ENCODE measurements at places on chromosomes 12 and 14.

DNA sequence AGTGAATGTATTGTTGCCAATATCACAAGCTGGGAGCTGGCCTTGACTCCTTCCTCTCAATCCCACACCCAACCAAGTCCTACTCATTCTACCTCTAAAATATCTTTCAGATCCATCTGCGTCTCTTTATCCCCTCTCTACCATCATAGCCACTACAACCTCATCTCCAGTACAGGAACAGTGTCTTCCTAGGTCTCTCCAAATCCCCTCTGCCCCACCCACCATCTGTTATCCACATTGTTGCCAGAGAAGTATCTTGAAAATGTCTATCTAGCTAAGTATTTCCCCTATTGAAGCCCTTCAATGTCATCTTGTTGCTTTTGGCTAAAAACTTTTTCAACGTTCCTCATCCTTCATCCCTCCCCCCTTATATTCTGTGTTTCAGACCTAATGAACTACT is 244.7 kb downstream of the C12orf75 start:
- DNase-seq: no peak

- no peak for DNase-seq
These were observed 196.9 kb downstream of the BCL11B start for GRCh38 chr14:99075061-99075460.

- no peak for DNase-seq
These were observed 48.7 kb upstream of the ABCC9 start for GRCh38 chr12:21989819-21990412.

DNA sequence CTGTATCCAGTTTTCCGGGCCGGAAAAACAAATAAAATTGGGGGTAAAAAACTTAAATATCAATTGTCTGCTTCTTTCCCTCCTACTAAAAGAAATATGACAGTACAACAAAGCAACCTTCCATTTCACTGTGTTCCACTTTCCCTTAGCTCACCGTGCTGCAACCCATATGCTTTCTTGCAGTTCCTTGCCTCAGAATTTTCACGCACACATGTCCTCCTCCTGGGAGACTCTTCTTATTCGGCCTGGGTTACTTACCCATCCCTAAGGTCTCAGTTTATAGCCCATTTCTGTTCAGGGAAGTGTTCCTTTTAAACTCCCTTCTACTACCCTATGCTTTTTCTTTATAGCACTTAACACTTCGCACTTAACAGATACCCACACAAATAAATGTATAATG is 4.5 kb upstream of the MAGOHB start:
- DNase-seq: no peak

DNA sequence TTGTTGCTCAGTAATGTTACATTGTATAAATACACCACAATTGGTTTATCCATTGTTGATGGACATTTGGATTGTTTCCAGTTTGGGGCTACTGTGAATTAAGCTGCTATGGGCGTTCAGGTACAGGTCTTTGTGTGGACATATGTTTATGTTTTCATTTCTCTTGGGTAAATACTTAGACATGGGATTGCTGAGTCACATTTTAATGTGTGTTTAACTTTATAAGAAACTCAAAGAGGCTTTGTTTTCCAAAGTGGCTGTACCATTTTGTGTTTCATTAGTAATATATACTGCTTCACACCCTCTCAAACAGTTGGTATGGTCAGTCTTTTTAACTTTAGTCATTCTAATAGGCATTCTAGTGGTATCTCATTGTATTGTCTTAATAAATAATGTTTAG is 225.0 kb downstream of the SPTSSA start:
- no peak for DNase-seq

DNA sequence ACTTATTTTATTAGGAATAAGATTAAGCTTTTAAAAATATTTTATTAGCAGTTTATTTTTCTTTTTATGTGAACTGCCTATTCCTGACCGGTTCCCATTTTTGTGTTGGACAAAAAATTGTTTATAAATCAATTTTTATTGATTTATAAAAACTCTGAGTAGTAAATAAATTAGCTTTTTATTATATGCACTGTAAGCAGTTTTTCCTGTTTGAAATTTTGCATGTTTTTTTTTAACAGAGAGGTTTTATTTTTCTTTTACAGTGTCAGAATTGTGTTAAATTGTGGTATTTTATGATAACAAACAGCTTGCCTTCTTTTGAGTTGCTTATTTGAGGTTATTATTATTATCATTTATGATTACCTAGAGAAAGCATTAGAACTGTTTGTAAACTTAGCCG is 68.1 kb downstream of the FOXA1 start:
- no peak for DNase-seq

DNA sequence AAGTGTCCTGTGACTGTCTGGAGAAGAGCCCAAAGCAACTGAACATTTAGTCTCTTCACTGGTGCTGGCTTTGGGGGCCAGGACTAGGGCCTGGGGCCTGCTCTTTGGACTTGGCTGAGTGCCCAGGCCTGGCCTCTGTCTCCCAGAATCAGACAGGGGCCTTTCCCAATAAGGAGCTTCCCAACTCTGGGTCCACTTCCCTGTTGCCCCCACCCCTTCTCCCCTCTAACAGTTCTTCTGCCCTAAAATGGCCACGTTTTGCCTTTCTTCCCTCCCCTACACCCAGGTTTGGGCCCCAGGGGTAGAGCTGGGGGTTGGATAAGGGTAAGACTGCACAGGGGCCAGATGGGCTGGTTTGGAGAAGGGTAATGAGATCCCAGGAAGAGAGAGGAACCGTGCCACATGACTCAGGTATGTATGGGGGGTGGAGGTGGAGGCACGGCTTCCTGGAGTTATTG is 10.0 kb upstream of the ITGA5 start:
- DNase-seq: no peak

GRCh38 chr12:42677461-42677860 is 87.9 kb upstream of the PRICKLE1 start:
- DNase-seq: no peak

- peak; percentile 30 for DNase-seq
These were observed 40.3 kb downstream of the MAP1LC3B2 start for GRCh38 chr12:116599285-116600136.

DNA sequence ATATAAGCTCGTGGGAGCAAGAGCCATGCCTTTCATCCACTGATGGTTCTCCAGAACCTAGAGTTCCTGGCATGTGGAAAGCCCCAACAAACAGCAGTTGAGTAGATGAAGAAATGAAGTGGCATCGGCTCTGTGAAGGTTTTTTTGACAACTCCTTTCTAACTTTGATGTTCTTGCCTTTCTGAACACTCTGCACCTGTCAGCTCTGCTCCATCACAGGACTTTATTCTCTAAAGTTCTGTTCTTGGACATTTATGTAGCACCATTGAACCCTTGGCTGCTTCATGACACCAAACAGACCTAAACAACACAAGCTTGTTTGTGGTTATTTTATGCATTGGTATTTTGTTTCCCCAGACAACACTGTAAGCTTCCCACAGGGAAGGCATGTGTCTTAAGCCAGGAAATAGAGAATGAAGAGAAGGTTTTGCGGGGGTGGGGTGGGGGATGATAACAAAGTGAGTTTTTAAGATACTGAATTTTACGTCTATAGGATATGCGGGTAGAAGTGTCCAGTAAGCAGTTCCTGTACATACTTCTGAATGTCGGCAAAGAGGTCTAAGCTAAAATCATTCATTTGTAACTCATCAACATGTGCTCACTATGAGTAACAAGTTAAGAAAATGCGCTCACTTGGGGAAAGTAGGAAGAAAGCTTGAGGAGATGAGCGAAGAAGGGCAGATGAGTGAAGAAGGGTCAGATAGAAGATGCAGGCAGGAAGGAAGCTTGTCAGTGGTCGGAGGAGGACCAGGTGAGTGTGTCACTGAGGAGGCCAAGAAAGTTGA is 146.0 kb upstream of the PLEKHG7 start:
- no peak for DNase-seq

- DNase-seq: no peak
These were observed 521.4 kb upstream of the FOXG1 start for GRCh38 chr14:28245216-28245615.

- no peak for DNase-seq
These were observed 113.3 kb downstream of the TTC8 start for GRCh38 chr14:88937706-88938105.

DNA sequence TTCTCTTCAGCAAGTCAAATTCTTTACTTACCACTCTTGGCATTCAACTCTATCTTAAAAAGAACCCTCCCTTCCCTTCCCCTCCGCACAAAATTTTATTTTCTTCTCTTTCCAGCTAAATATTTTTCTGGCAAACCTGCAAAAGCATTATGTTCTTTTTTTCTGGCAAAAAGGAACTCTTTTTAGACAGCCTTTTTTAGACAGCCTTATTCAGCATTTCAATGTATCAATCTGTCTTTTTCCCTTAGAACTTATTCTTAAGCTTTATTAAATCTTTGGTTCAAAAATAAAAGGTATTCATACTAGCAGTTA is 50.5 kb downstream of the SPTLC2 start:
- no peak for DNase-seq

DNA sequence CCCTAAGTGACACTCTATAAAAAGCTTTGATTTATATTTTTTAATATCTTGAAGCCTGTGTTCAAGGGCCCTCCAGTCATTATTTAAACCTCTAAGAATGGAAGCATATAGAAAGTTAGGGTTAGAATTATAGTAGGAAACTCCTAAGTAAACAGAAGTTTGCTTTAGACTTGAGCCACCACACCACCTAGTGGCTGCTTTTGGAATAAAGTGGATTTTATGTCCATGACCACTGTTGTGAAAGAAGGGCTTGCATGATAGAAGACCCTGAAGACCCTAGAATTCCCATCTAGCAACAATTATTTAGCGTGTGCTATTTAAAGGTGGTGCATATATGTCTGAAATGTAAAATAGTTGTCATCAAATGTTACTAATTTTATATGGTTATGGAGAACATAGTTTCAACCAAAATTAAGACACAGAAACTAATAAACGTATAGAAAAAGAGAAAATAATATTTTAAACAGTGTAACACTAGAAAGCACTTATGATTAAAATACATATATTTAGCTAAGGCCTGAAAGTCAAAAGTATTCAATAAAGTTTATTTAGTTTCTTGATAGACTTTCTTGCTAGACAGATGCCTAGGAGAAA is 21.3 kb downstream of the LRRIQ1 start:
- no peak for DNase-seq

- DNase-seq: no peak
These were observed 74.6 kb downstream of the FRMD6 start for GRCh38 chr14:51726166-51726899.
